Activated effector memory CD4-positive, alpha-beta T cell treated with anti-CD3 and anti-CD28 coated beads, Interleukin-2, amount 50 U/mL, for 16 hours (primary cell): ENCODE measurements at places on chromosomes 3 and 15.

GRCh38 chr3:136984837-136985236 is 27.1 kb downstream of the IL20RB start:
- no peak for DNase-seq

- DNase-seq: no peak
These were observed 81.5 kb downstream of the TJP1 start for GRCh38 chr15:29740692-29741311.

DNA sequence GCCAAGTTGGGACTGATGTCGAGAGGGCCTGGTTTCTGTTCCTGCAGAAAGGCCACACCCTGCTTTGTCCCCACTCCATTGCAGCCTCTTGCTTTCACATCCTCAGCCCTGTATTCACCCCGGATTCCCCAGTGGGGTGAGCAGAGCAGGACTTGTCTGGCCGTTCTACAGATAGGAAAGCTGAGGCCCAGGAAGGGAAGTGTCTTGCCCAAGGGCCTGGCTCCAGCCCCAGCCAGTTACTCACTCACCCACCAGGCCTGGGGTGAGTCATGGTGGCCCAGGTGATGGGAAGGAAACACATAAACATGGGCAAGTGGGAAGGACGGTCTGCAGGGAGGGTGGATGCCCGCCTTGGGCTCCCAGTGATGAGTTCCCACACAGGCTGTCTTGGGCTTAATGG is 6.1 kb upstream of the DUSP7 start:
- no peak for DNase-seq

- DNase-seq: peak; percentile 49
These were observed 6.0 kb downstream of the KLF15 start for GRCh38 chr3:126351086-126351770.

DNA sequence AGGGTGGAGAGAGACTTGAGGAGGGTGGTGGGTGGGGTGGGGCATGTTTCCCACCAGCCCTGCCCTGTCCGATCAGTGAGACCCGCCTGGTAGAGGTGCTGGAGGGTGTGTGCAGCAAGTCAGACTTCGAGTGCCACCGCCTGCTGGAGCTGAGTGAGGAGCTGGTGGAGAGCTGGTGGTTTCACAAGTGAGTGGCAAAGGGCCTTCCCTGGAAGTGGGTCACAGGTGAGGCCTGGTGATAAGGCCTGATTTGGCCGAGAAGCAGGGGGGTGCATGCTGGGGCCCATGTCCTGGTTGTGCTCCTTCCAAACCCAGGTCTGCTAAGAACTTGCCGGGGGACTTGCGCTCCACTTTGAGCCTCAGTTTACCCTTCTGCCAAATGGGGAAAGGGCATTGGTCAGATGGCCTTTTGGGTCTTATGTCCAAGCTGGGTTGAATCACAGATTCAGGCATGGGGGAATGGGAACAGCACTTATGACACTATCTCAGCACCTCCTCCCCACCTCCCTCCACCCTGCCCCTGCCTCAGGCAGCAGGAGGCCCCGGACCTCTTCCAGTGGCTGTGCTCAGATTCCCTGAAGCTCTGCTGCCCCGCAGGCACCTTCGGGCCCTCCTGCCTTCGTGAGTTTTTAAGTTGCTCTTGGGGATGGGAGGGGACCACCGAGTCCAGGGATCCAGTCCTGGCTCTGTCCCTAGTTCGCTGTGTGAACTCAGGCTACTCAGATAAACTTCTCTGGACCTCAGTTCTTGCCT is 4.0 kb downstream of the CRELD1 start:
- DNase-seq: no peak

DNA sequence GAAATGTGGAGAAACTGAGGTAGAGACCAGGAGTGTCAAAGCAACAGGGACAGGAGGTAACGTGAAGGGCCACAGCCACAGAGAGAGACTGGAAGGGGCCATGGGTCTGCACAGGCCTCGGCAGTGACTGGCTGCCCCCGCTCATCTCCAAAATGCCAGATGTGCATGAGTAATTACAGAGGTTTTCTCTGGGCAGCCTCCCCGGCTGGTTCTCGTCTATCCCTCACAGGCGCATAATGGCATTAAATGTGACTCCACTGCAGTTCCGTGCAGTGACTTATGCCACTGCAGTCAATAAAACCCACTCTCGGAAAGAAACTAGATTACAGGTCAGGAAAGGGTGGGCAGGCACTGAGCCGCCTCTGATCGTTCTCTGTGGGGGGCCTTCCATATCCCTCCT is 74.7 kb downstream of the WDR76 start:
- DNase-seq: no peak

- no peak for DNase-seq
These were observed 130.4 kb upstream of the SLC7A14 start for GRCh38 chr3:170716172-170716805.

DNA sequence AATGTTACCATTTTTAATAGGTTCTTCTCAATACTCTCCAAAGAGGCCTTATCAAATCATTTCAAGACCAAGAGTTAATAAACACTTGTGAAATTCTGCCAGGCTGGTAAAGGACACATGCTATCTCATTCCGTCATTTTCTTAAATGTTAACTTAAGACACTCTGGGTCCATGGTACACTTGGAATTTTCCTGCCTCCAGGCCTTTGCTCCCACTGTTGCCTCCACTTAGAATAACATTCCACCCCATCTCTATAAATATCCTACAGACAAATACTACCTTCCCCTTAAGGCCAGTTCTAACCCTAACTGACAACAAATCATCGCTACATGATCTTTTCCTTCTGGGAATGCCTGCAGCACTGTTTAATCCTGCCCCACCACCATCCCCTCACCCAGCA is 24.1 kb downstream of the MAGI1 start:
- no peak for DNase-seq

DNA sequence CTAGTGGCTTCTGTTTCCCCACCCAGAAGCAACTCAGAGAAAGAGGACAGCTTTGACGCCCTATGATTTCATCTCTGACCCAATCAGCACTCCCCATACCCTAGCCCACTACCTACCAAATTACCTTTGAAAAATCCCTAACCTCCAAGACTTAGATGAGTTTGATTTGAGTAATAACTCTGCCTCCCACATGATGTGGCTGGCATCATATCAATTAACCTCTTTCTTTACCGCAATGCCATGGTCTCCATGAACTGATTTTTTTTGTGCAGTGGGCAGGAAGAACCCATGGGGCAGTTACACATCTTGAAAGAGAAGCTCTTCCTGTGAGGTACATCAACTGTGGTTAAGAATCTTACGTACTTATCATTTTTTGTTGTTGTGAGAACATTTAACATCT is 25.5 kb upstream of the APOD start:
- peak; percentile 63 for DNase-seq

- DNase-seq: no peak
These were observed 81.5 kb downstream of the CSNK1G1 start for GRCh38 chr15:64274341-64274950.

DNA sequence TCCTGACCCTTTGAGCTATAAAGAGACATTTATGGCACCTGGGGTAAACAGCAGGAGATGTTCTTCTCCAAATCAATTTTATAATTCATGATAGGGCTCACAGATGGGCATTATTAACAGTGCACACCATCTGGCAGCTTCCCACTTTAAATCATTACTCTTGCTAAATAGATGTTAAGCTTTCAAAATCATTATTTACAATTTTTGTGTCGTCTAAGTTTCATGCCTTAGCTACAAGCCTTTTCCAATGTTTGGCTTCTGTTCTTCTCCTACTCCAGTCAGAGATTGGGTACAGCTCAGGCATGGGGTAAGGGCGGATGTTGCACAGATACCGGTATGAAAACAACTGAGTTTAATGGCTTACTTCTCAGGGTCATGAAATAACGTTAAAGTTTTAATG is 120.9 kb upstream of the PFN2 start:
- no peak for DNase-seq

DNA sequence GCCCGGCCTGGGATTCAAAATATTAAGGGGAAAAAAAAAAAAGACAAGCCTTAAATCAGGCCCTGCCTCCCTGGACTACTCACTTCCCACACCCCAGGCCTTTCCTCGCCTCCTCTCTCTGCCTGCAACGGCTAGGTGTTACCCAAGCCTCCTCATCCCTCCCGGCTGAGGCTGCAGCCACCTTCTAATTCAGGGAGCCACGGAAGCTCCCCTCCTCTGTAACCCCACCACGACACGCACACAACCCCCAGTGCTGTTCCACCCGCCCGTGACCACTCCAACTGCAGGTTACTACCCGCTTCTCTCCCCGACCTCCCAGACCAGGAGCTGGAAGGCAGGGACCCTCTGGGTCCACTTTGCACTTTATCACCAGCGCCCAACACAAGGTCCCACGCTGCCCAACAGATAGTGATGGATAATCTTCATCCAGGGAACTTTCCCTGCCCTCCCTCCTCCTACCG is 936 bp downstream of the KIF7 start:
- DNase-seq: peak; percentile 33
